Activated CD8-positive, alpha-beta T cell treated with anti-CD3 and anti-CD28 coated beads, Interleukin-2, amount 10 ng/mL, durations not matched to agents 7 days and 5 days (primary cell): ENCODE measurements at places on chromosomes 16 and 17.
A peak's percentile ranks its signal among the peaks of the same experiment; 100 is the strongest.

DNA sequence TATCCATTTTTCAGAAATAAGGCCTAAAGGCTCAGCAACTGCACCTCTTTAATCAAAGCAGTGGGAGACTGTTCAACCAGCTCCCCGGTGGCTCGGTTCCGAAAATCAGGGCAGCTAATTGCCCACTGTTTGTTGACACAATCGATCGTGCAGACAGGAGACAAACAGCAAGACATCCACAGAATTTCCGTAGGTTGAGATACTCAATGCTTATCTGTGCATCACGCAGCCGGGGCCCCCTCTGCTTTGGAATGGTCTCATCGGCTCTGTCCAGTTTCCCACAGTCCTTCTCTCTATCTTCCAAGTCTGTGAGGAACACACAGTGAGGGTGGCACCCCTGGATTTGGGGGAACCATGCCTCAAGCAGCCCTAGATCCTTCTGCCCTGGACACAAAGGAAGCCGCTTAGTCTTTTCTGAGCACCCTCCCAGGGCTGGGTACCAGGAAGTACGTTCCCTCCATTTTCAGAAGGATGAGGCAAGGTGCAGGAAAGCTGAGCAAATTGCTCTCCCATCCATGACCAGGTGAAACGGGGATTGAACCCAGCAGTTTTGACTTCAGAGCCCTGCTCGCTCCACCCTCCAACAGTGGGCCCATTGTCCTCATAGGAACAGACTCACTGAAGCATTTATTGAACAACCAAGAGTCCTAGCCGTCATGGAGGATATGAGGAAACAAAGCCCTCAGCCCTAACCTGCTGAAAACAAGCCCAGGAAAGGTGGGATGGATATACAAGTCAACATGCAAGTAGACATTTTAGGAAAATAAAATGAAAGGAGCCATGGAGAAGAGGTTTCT lies 70.7 kb downstream of the C16orf95 start:
- H3K27me3 ChIP-seq, result no peaks in the 10 kb centered on the region
- DNase-seq, result no peak
- no peaks in the 10 kb centered on the region for H3K36me3 ChIP-seq
- H3K4me1 ChIP-seq, result peaks cover 6% of the 10 kb centered on the region
- H3K4me3 ChIP-seq, result no peak overlapping the region

GRCh38 chr17:611202-611601 lies 103.4 kb downstream of the VPS53 start:
- H3K27ac ChIP-seq, result no peak overlapping the region
- peaks cover 28% of the 10 kb centered on the region for H3K36me3 ChIP-seq
- H3K4me1 ChIP-seq, result no peaks in the 10 kb centered on the region
- H3K27me3 ChIP-seq, result no peaks in the 10 kb centered on the region
- DNase-seq, result no peak
- no peak overlapping the region for H3K4me3 ChIP-seq

DNA sequence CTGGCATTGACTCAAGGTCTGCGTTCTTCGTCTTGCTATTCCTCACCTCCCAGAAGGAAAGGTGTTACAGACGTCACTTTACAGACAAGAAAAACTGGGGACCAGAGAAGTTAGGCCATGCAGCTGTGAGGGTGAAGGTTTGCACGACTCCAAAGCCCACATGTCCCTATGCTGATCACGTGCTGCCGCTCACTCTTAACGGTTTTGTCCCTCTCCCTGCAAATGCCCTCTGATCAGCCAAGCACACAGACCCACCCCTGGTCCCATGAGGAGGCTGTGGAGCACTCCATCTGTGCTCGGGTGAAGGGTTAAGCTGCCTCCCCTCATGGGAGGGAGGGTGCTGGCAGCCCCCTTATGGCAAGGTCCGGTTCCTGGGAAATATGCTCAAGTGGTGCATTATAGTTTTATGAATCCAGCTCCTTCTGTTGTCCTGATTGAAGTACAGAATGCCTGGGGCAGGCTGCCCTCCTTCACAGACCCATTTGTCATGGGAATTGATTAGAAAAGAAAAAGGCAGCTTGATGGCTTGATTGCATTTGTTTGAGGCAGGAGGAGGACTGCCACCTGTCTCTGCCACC lies 18.8 kb downstream of the CCDC182 start:
- DNase-seq, result no peak
- no peaks in the 10 kb centered on the region for H3K36me3 ChIP-seq
- H3K27ac ChIP-seq, result no peak overlapping the region

DNA sequence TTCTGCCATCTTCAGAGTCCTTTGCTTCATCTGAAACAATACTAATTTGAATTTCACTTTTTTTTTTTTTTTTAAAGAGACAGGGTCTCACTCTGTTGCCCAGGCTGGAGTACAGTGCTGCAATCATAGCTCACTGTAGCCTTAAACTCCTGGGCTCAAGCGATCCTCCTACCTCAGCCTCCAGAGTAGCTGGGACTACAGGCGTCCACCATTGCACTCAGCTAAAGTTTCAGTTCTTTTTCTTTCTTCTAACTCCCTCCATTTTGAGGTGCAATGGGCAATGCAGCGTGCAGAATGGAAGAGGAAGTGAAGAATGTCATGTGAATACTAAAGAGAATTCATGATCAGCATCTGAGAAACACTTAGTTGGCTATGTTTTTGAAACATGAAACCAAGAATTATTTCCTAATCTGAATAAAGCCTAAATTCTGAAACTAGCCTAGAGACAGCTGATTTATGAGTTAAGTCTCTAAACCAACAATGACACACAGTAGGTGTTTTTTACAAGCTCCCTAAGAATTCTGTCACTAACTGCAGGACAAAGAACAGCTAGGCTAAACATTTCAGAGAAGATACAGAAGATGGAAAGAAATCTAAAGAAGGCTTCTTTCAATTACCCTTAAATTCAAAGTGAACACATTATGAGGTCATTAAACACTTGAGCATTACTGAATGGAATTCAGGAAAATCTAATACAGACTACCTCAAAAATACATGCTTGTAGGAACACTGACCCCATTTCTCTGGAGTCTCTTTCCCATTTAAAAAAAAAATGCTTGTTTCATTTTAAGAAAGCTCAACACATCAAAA lies 21.0 kb downstream of the SNN start:
- no peaks in the 10 kb centered on the region for H3K27me3 ChIP-seq
- H3K27ac ChIP-seq, result no peak overlapping the region
- H3K36me3 ChIP-seq, result peaks cover 70% of the 10 kb centered on the region
- H3K4me1 ChIP-seq, result peaks cover 11% of the 10 kb centered on the region
- no peak for DNase-seq
- H3K4me3 ChIP-seq, result no peak overlapping the region

GRCh38 chr17:58330538-58330996 lies 2.0 kb upstream of the TSPOAP1 start:
- peaks cover 38% of the 10 kb centered on the region for H3K4me1 ChIP-seq
- H3K36me3 ChIP-seq, result peaks cover 54% of the 10 kb centered on the region
- DNase-seq, result peak; percentile 58
- peak overlapping the region; percentile 92 for H3K27ac ChIP-seq
- peaks cover 8% of the 10 kb centered on the region for H3K27me3 ChIP-seq

DNA sequence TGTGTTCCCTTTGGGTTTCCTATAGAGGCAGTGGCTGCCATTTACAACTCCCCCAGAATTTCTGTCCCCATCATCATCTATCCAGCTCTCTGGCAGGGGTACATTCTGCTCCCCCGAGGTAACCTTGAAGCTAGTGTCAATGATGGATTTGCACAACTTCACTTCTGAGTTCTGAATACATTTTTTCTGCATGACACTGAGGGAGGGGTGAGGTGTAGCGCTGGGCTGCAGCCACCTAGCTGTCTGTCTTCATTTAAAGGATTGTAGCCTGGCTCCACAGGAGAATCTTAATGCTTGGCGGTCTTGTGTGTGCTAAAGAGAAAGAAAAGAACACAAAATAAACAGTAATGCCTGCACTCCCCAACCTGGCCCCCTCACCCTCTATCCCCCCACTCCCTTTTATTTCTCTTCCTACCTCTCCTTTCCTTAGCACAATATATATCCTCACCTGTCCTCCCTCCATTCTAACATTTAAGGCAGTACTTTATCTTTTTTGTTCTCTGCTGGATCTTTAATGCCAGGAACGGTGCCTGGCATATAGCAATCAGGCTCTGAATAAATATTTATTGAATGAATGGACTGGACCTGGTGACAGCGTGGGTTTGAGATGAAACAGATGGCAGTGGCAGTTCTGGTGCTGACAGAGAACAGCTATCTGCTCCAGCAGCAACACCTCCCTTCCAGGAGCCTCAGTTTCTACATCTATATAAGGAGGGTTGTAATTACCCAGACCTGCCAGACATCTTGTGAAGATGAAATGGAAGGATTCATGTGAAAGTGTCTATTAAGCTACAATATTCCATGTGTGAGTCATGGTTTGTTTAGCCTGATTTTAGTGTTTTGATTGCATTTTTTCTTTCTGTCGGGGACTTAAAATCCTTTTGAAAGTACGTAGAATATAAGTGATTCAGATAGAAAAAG lies 163.5 kb upstream of the CDH11 start:
- no peaks in the 10 kb centered on the region for H3K27me3 ChIP-seq
- no peak overlapping the region for H3K4me3 ChIP-seq
- no peak overlapping the region for H3K27ac ChIP-seq

DNA sequence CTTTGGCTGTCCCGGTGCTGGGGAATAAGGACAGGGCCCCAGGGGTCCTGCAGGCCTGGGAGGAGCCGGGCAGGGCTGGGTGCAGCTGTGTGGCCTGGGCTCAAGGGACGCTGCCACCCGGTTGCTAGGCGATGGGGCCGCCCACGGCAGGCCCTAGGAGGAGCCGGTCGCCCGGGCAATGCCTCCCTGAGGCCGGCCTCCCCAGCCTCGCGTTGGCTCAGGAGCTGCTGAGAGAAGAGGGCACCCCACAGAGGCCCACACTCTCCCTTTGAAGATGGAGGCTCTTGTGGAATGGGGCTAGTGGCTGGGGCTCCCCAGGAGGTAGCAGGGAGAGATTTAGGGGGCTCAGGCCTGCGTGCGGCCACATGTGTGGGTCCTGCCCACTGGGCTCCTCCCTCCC lies at the start of gene CIBAR2:
TSS of gene CIBAR2 (minus strand) at position 109 of the 400 bp plus-strand sequence. CDS start 120 bp downstream, outside the sequence.
- peaks cover 13% of the 10 kb centered on the region for H3K4me1 ChIP-seq
- no peaks in the 10 kb centered on the region for H3K36me3 ChIP-seq
- H3K27ac ChIP-seq, result no peak within 1 kb of the TSS
- H3K4me3 ChIP-seq, result no peak within 1 kb of the TSS

- no peaks in the 10 kb centered on the region for H3K36me3 ChIP-seq
- DNase-seq, result no peak
- no peaks in the 10 kb centered on the region for H3K4me1 ChIP-seq
- no peaks in the 10 kb centered on the region for H3K27me3 ChIP-seq
These were observed 282.4 kb downstream of the ABCC12 start for GRCh38 chr16:47873434-47873833.

GRCh38 chr17:66540131-66540781 lies 237.8 kb downstream of the PRKCA start:
- no peaks in the 10 kb centered on the region for H3K27me3 ChIP-seq
- no peak for DNase-seq
- H3K4me3 ChIP-seq, result no peak overlapping the region
- H3K4me1 ChIP-seq, result peaks cover 65% of the 10 kb centered on the region

GRCh38 chr16:19126300-19126699 lies 12.5 kb downstream of the ITPRIPL2 start:
- no peak overlapping the region for H3K4me3 ChIP-seq
- no peak overlapping the region for H3K27ac ChIP-seq
- peaks cover 2% of the 10 kb centered on the region for H3K27me3 ChIP-seq
- H3K4me1 ChIP-seq, result peaks cover 29% of the 10 kb centered on the region
- DNase-seq, result no peak

GRCh38 chr16:84832488-84833143 lies 12.8 kb downstream of the CRISPLD2 start:
- H3K4me3 ChIP-seq, result no peak overlapping the region
- H3K36me3 ChIP-seq, result no peaks in the 10 kb centered on the region
- H3K27me3 ChIP-seq, result peaks cover 7% of the 10 kb centered on the region
- no peak overlapping the region for H3K27ac ChIP-seq

GRCh38 chr17:8056232-8056975 lies 17.5 kb downstream of the ALOX15B start:
- peaks cover 33% of the 10 kb centered on the region for H3K27me3 ChIP-seq
- peaks cover 32% of the 10 kb centered on the region for H3K4me1 ChIP-seq
- peak; percentile 75 for DNase-seq
- no peak overlapping the region for H3K27ac ChIP-seq

DNA sequence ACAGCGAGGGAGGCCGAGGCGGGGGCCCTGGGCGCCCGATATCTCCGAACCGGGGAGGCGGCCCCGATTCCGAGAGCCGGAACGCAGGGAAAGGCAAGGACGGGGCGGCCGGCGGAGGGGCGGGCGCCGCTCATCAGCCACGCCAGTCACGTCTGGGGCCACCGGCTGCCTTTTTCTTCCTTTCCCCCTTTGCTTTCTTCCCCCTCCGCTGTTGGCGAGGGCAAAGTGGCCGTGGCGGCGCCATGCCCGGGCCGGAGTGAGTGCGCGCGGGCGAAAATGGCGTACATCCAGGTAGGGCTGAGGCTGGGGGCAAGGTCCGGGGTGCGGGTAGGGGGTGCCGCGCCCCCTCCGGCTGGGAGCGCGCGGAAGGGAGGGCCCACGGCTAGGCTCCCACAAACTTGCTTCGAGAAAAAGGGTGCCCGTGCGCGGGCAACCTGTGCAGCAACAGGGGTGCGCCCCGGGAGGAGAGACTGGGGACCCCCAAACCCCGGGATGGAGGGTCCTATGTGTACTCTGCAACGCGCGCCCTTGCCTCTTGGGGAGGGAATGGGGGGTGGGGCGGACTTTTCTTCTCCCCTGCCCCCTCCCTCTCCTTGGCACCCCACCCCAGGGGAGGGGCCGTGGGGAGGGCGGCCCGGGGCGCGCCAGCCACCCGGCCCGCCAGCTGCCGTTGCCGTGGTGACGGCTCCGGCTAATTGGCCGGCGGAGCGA lies 486 bp downstream of the SYT17 start:
- H3K27ac ChIP-seq, result no peak overlapping the region
- DNase-seq, result no peak
- H3K36me3 ChIP-seq, result no peaks in the 10 kb centered on the region

GRCh38 chr17:79784353-79785016 lies 6.5 kb downstream of the CBX2 start:
- no peak for DNase-seq
- no peak overlapping the region for H3K4me3 ChIP-seq
- H3K27me3 ChIP-seq, result peaks cover 26% of the 10 kb centered on the region
- H3K4me1 ChIP-seq, result peaks cover 33% of the 10 kb centered on the region
- H3K27ac ChIP-seq, result no peak overlapping the region

- H3K4me3 ChIP-seq, result peak within 1 kb of the TSS; percentile 49
- no peaks in the 10 kb centered on the region for H3K36me3 ChIP-seq
- no peak within 1 kb of the TSS for H3K27ac ChIP-seq
- DNase-seq, result peak; percentile 81
- peaks cover 13% of the 10 kb centered on the region for H3K4me1 ChIP-seq
These were observed at the start of gene FA2H for GRCh38 chr16:74774223-74775139. Gene FA2H (minus strand): TSS chr16:74774820. CDS start chr16:74774755, 65 bp downstream.

- no peak overlapping the region for H3K4me3 ChIP-seq
- H3K27me3 ChIP-seq, result no peaks in the 10 kb centered on the region
- no peaks in the 10 kb centered on the region for H3K36me3 ChIP-seq
- no peak overlapping the region for H3K27ac ChIP-seq
These were observed 106.2 kb downstream of the GRIN2A start for GRCh38 chr16:10076037-10076436.

GRCh38 chr17:21330436-21331160 lies 45.6 kb upstream of the KCNJ12 start:
- no peak overlapping the region for H3K27ac ChIP-seq
- H3K4me1 ChIP-seq, result peaks cover 2% of the 10 kb centered on the region
- H3K4me3 ChIP-seq, result no peak overlapping the region
- H3K36me3 ChIP-seq, result no peaks in the 10 kb centered on the region
- no peak for DNase-seq
